SK-N-SH (cell line): ENCODE measurements at places on chromosomes 7 and 10. TPM values are rescaled to one million over a fixed set of nuclear protein-coding genes. Genes with fewer than 3 reads are reported as not detected.

The GDF10 gene
- 0.02 TPM in 1 of 2 replicates, not detected in the other for polyA plus RNA-seq

The METTL27 gene
- 2.9 and 3.1 TPM in 2 replicates for polyA plus RNA-seq

The BCL7B gene
- polyA plus RNA-seq = 107 and 114 TPM in 2 replicates

The GIMAP2 gene
- polyA plus RNA-seq = 4.1 and 5.7 TPM in 2 replicates

The HOGA1 gene
- 2.9 and 4.8 TPM in 2 replicates for polyA plus RNA-seq

- no peak for DNase-seq
- H3K4me1 ChIP-seq = no peaks in the 10 kb centered on the region
- no peaks in the 10 kb centered on the region for H3K27me3 ChIP-seq
- peaks cover 3% of the 10 kb centered on the region; the same call in 1 of the 2 replicates for H3K36me3 ChIP-seq
These were observed 12.9 kb downstream of the SEC31B start for GRCh38 chr10:100506596-100507356.

- no peaks in the 10 kb centered on the region for H3K27me3 ChIP-seq
- peak overlapping the region; percentile 31; the same call in 1 of the 2 replicates for H3K4me3 ChIP-seq
These were observed 909.6 kb downstream of the REEP3 start for GRCh38 chr10:64430690-64431323.

GRCh38 chr10:58385784-58386112 is 538 bp downstream of the TFAM start:
- DNase-seq = peak; percentile 53
- H3K27ac ChIP-seq = peak overlapping the region; percentile 90
- no peaks in the 10 kb centered on the region for H3K27me3 ChIP-seq
- H3K4me1 ChIP-seq = peaks cover 11% of the 10 kb centered on the region

- H3K4me1 ChIP-seq = no peaks in the 10 kb centered on the region
- H3K27me3 ChIP-seq = no peaks in the 10 kb centered on the region
- peak; percentile 76 for DNase-seq
- no peak overlapping the region for H3K4me3 ChIP-seq
These were observed 41.5 kb downstream of the GATA3 start for GRCh38 chr10:8095959-8096358.
